Head of caudate nucleus (tissue), 42 donors: ENCODE measurements at places on chromosomes 7 and 10.

GRCh38 chr10:22317076-22317370, 835 bp downstream of the COMMD3 start:
- no peak for DNase-seq

- no peak for DNase-seq
These were observed 73.5 kb downstream of the KMT2C start for GRCh38 chr7:152362128-152362926.

- DNase-seq = no peak
These were observed 244.3 kb downstream of the MTERF1 start for GRCh38 chr7:91636129-91636724.

GRCh38 chr7:1978656-1979590, 253.8 kb downstream of the MAD1L1 start:
- DNase-seq = no peak

GRCh38 chr10:79176949-79177602, 108.3 kb downstream of the ZMIZ1 start:
- no peak for DNase-seq

DNA sequence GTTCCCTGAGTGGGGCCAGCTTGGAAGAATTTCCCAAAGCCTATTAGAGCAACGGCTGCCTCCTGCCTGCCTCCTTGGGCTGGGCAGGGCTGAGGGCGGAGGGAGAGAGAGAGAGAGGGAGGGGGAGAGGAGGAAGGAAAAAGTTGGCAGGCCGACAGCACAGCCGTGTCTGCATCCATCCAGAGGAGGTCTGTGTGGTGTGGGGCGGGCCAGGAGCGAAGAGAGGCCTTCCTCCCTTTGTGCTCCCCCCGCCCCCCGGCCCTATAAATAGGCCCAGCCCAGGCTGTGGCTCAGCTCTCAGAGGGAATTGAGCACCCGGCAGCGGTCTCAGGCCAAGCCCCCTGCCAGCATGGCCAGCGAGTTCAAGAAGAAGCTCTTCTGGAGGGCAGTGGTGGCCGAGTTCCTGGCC, at the start of gene AQP1:
Gene AQP1, plus strand, starts transcription at position 293 of the 409 bp plus-strand sequence. Its CDS starts 57 bp downstream, at position 350.
- peak; percentile 62 for DNase-seq

- DNase-seq = peak; percentile 85
These were observed 11.9 kb downstream of the HNRNPF start for GRCh38 chr10:43396928-43397624.

GRCh38 chr7:94655848-94656657, at the start of gene SGCE:
TSS of gene SGCE (minus strand) at chr7:94656133. CDS start at chr7:94656098, 35 bp downstream.
- DNase-seq = peak; percentile 87

- no peak for DNase-seq
These were observed 18.3 kb downstream of the CALHM2 start for GRCh38 chr10:103433858-103434257.

GRCh38 chr10:47047127-47047504, 135.9 kb downstream of the PTPN20 start:
- DNase-seq = no peak

GRCh38 chr7:19920166-19920565, 146.7 kb upstream of the TMEM196 start:
- DNase-seq = no peak
